ENCODE measurements at places on chromosomes 7 and 10.

GRCh38 chr10:130041451-130042371 is 68.9 kb downstream of the C10orf143 start:
- DNase-seq = no peak

GRCh38 chr10:387909-388660 is 252.8 kb downstream of the ZMYND11 start:
- no peak for DNase-seq

DNA sequence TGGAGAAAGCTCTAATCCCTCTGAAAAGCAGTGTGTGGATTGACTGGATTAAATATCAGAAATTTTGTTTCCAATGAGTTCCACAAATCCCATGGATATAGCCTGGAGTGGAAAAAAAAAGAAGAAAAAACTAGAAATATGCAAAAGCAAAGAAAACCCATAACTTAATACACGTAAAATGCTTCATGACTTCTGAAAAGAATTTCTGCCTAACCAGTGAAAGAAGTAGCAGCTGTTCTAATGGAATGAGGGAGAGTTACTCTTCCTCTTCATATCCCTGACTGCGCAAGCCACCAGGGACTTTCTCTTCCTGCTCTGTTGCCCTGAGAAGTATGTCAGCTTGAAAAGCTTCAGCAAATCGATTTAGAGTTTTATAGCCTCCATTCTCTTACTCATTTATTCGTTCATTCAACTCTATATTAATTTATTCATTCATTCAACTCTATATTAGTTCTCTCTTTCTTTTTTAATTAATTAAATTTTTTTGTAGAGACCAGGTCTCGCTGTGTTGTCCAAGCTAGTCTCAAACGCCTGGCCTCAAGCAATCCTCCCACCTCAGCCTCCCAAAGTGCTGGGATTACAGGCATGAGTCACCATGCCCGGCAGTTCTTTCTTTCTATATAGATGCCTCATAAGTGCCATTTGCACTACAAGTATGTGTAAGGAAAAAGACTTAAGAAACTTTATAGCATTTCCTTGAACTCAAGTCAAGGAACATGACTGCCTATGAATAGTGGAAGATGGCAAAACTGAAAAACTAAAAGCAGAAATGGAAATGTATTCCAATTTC is 447.3 kb upstream of the NRP1 start:
- no peak for DNase-seq

DNA sequence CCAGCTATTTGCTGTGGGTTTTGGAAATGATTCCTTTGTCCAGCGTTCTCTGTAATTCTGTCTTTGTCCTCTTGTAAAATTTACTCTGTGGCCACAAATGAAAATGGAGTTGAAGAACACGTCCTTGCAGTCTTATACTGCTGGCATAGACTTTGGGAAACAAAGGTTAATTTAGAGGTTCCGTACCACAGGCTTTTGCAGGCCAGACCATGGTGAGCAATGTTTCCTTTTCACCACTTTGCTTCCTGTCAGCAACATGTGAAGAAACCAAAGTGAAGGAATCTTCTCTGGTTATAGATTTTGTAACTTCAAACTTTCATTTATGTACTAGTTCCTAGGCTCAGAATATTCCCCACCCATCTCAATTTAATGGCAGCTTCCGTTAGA is 488.5 kb downstream of the MDFIC start:
- DNase-seq = no peak

DNA sequence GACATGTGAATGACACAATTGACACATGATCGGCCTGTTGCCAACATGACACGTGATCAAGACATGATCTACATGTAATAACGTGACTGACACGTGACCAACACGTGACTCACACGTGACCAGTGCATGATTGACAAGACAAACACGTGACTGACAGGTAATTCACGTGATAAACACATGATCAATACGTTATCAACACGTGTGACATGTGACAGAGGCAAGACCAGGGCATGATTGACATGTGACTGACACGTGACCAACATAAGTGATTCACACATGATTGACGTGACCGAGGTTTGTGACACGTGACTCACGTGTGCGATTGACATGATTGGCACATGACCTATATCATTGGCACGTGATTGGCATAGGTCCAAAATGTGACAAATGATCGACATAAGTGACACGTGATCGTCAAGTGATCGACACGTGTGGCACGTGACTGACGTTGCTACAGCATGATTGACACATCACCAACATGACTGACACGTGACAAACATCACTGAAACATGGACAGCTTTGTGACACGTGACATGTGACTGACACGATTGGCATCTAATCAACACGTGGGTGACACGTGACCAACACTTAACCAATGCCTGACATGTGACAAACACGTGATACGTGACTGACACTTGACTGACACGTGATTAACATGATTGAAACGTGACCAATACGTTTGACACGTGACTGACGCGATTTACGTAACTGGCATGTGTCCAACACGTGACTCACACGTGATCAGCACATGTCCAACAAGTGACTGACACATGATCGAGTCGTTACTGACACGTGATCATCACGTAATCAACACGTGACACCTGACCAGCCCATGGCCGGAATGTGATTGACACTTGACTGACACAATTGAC is 23.0 kb downstream of the CRPPA start:
- DNase-seq = no peak

GRCh38 chr10:12081879-12082557 is 13.3 kb downstream of the DHTKD1 start:
- no peak for DNase-seq

DNA sequence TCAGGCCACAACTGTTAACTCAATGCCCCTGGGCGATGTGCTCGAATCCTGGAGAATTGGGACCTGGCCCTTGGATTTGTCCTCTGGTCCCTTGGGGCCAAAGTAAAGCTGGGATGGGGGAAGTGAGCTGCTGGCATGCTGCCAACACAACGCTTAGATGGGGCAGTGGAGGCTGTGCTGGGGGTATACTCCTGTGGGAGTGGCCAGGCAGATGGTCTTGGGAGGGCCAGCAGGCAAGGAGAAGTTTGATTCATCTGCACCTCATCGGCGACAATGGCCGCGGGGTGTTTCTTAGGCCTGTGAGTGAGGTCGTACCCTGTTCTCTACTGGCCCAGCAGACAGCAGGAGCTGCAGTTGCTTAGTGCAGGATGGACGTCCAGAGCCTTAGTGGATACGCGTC is 139.0 kb upstream of the MTPN start:
- DNase-seq = no peak

- DNase-seq = no peak
Measured at GRCh38 chr7:116242178-116242577, 31.8 kb downstream of the TES start.

DNA sequence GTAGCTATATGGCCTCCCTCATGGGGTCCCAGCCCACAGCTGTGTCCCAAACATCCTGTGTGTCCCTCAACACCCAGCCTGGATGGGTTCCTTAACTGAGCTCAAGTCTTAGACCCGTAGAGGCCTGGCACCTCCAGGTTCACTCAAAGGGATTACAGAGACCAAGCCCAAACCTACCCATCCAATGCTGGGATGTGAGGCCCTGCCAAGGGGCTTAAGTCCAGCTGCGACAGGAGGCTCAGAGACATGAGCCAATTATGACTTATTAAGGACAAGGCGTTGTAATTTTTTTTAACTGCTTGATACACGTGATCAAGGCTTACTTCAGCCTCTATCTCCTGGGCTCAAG is 105.6 kb upstream of the RET start:
- no peak for DNase-seq

GRCh38 chr10:24313283-24313682 is 104.3 kb downstream of the KIAA1217 start:
- no peak for DNase-seq

DNA sequence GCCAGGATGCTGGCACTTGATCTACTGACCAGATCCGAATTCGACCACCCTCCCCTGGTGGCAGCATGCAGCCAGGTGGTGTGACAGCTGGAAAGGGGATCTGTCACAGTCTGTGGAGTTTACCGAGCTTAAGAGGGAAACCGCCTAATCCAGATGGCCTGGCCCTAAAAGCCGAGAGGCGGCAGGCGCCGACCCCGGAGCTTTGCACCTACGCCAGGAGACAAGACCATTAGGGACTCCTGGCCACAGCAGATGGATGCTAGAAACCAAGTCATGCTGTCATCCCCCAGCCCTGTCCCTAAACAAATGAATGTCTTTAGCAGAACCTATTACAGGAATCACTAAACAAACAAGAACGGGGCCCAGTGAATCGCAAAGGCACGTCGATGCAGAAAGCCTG is 27.7 kb downstream of the RCC1L start:
- no peak for DNase-seq

DNA sequence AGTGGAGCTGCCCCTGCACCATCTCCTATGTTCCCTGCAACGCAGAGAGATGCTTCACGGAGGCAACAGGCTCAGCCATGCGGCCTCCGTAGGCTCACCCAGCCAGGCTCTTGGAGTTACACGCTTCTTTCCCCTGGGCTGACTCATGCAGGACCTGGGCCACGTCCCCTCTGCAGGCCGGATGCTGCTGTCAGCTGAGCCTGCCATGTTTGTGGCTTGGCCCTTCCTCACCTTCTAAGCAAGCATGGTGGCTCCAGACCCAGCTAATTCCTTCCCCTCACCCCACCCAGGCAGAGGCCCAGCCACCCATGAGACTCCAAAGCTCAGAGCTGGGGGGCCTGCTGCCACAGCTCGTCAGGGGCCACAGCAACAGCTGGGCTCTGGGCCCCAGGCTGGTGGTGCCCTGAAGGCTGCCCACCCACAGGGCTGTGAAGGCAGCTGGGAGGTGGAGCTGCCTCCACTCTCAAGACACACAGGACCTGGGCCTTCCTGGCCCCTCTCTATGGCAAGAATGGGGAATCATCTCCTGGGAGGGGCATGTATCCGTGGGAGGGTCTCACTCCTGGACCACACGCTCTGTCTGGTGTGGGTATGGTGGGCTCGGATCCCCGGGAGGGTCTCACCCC is 219.6 kb downstream of the ELFN1 start:
- DNase-seq = no peak

DNA sequence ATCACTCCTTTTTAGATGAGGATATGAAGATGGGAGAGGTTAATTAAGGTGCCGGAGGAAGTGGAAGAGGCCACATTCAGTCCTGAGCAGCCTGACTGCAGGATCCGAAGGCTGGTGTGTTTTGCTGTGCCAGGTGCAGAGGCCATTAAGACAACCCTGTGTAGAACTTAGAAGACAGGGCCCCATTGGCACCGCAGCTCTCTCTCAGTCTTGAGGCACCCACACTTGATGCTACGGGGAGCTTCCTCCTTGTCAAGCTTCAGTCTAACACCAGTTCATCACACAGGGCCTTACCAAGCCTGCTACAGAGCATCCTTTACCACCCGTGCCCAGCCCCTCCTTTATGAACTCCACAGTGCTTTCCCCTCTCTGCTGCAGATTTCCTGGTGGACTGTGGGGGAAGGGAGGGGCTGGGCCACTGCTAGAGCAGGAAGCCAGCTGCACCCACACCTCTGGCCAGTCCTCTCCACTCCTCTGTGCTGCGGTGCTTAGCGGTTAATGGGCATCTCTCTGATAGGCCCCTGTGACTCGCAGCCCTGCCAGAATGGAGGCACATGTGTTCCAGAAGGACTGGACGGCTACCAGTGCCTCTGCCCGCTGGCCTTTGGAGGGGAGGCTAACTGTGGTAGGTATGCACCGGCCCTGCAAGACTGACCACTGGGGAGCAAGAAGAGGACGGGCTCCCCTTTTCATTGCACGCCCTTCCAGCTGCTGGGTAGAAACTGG is 45.5 kb downstream of the VWA2 start:
- DNase-seq = no peak

- DNase-seq = no peak
Measured at GRCh38 chr10:100827819-100828737, 82.7 kb downstream of the PAX2 start.

DNA sequence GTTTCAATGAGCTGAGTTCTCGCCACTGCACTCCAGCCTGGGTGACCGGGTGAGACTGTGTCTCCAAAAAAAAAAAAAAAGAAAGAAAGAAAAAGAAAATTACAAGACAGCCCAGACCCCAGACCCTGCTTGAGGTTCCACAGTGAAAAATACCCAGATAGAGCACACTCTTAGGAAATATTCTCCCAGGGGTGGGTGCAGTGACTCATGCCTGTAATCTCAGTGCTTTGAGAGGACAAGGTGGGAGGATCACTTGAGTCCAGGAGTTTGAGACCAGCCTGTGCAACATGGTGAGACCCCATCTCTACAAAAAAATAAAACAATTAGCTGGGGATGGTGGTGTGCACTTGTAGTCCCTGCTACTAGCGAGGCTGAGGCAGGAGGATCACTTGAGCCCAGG is 41.1 kb upstream of the GTF2IRD1 start:
- no peak for DNase-seq

DNA sequence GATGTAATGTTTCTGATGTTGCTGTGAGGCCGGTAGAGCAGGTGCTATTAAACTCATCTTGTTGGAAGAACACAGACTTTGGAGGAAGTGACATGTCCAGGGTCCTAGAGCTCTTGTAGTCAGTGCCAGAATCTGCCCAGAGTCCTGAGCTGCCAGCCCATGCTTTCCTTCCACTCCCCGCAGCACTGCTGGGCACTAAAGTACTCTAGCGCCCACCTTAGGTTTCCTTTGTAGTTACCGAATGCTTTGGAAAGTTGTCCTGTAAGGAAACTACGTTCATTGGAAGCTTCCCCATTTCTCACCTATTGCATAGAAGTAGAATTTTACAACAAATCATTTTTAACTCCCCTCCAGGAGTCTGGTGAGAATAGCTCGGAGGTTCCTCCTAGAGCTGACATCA is 11.0 kb downstream of the ZNF862 start:
- DNase-seq = no peak

DNA sequence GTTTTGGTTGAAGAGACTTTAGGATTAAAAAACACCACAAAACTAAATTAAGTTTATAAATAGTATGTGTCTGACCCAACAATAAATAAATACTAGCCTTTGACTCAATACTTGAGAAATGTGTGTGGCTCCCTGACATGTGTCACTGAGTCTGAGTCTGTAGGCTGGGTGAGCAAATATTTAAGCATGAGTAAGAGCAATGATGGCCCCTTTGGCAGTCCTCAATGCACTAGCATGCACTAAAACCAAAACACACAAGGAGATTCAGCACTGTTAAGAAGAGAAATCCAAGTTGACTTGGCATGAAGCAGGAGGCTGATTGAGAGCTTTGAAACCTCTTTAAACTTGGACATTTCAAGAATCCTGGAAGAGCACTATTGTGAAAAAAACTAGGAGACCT is 37.1 kb downstream of the CCDC71L start:
- DNase-seq = no peak

DNA sequence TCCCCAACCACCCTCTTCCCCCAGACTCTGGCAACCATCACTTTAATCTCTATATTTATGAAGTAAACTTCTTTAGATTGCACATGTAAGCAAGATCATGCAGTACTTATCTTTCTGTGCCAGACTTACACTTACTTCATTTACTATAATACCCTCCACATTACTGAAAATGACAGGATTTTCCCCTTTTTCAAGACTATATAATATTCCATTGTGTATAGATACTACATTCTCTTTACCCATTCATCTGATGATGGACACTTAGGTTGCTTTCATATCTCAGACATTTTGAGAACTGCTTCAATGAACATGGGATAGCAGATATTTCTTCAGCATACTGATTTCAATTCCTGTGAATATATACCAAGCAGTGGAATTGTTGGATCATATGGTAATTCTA is 4.4 kb downstream of the DOCK4 start:
- no peak for DNase-seq

GRCh38 chr7:21448974-21449373 is 21.1 kb downstream of the SP4 start:
- no peak for DNase-seq
